ENCODE measurements at places on chromosomes 3 and 15.

DNA sequence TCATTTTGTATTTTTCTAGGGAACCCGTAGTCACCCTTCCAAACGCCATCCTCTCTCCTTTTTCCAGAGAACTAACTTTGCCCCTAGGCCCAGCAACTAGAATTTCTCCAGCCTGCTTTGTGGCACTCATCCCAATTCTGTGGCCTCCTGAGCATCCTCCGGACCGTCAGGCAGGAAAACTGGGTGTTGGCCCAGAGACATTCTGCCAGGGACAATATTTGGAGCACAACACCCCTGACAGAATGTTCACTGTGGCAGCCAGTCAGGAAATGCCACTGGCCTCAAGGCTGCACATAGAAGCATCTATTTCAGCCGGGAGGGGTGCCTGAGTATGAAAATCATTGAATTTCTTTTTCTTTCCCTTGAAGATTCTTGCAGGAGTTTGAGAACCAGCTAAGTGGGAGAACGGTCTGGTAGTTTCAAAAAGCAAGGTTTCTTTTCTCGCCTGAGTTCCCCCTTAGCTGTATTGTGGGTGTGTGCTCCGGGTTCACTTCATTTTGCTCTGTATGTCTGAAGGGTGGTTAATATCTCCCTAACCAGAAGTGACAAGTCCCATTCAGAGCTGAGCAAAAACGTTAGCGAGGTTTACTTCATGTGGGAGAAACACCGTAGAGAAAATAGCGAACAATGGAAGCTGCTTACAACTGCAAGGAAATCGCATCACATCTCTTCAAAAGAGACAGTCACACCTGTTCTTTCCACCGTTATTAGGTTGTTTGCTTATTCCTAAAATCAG is 108.1 kb upstream of the TPM1 start:
- DNase-seq: no peak

GRCh38 chr3:179454887-179455286 is 3.6 kb upstream of the GNB4 start:
- DNase-seq: no peak

GRCh38 chr3:32502118-32502945 is at the start of gene CMTM6:
TSS of gene CMTM6 (minus strand) at chr3:32502852. CDS start at chr3:32502745, 107 bp downstream.
- DNase-seq: peak; percentile 21

DNA sequence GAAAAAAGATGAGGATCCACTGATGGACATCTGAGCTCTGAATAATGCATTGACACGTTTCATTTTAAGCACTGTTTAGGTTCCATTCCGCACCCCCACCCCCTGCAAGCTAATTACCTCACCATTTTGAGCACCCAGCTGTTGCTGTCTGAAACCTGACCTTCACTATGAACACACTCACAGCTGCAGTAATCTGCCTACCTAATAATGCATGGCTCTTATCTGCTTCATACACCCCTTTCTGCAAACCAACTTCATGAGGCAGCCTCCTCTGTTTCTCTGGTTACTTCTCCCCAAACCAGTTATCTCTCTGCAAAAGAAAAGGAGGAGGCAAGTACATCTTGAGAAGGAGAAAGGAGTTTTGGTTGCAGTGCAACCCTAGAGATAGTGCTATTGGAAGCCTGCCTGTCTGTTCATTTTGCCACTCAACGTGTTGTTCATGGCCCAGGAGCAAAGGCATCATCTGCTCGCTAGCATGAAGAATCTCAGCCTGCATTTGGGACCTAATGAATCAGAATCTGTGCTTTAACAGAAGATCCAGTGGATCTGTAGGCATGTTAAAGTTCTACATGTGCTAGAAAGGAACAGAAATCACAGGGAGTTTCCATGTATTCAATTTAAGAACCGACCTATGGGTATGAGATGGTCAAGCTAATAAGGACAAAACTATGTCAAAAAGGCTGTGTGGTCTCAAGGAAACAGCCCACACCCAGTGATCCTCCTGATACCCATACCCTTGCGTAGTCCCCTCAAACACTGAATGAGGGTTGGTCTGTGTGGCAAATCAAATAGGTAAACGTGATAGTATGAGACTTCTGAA is 87.2 kb downstream of the MB21D2 start:
- DNase-seq: no peak

GRCh38 chr3:167116120-167116922 is 263.8 kb downstream of the ZBBX start:
- no peak for DNase-seq

All from ascending aorta (tissue), 2 donors.